ENCODE measurements at places on chromosomes 16 and 17. TPM values are rescaled to one million over a fixed set of nuclear protein-coding genes. Genes with fewer than 3 reads are reported as not detected.

CACNA1G gene
- total RNA-seq: 0.22 TPM

NUDT7 gene
- 5.2 TPM for total RNA-seq

NPIPB9 gene
- 17.0 TPM for total RNA-seq

FOXL1 gene
- total RNA-seq: not detected

CALCOCO2 gene
- total RNA-seq: 125 TPM

KCNJ12 gene
- 1.0 TPM for total RNA-seq

IL4R gene
- total RNA-seq: 142 TPM

KCNJ18 gene
- not detected for total RNA-seq

DNA sequence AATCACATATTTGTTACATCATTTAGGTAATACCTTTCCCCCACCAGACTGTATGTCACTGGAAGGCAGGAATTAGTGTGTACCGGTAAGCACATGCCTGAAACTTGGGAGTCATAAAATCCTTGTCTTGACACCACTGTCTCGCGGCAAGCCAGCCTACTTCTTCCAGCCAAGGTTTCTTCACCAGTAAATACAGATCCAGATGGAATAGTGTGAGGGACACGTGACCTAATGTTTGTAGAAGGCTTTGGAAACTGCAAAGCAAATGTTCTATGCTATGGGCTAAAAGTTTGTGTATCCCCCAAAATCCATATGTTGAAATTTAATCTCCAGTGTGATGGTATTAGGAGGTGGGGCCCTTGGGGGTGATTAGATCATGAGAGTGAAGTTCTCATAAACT lies 126.1 kb downstream of the HS3ST4 start:
- H3K36me3 ChIP-seq: no peaks in the 10 kb centered on the region
- no peaks in the 10 kb centered on the region for H3K27me3 ChIP-seq
- DNase-seq: no peak

GRCh38 chr17:57439651-57440050 lies 183.3 kb downstream of the MSI2 start:
- H3K27ac ChIP-seq: peak overlapping the region; percentile 30
- DNase-seq: no peak
- H3K4me3 ChIP-seq: no peak overlapping the region
- H3K27me3 ChIP-seq: no peaks in the 10 kb centered on the region

DNA sequence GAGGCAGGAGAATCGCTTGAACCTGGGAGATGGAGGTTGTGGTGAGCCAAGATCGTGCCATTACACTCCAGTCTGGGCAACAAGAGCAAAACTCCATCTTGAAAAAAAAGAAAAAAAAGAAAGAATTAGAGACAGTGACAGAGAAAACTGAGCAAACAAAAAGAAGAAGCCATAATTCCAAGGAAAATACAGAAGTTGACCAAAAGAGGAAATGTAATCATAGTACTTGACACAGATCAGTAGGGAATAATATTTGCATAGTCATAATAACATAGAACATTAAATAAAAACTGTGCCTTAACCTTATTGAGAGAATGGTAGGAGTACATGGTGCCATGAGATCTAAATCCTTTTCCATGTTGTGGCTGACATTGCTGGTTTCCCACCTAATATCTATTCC lies 14.7 kb upstream of the USP31 start:
- no peak overlapping the region for H3K4me3 ChIP-seq
- peaks cover 8% of the 10 kb centered on the region for H3K27me3 ChIP-seq
- no peaks in the 10 kb centered on the region for H3K4me1 ChIP-seq
- no peaks in the 10 kb centered on the region for H3K36me3 ChIP-seq
- no peak overlapping the region for H3K27ac ChIP-seq

GRCh38 chr16:87832741-87833502 lies 36.4 kb downstream of the SLC7A5 start:
- H3K36me3 ChIP-seq: peaks cover 25% of the 10 kb centered on the region
- no peak overlapping the region for H3K4me3 ChIP-seq
- peak; percentile 86 for DNase-seq
- no peaks in the 10 kb centered on the region for H3K27me3 ChIP-seq
- no peaks in the 10 kb centered on the region for H3K4me1 ChIP-seq

GRCh38 chr17:76262732-76263344 lies 2.3 kb upstream of the UBALD2 start:
- H3K27ac ChIP-seq: peak overlapping the region; percentile 79
- H3K4me3 ChIP-seq: no peak overlapping the region
- DNase-seq: no peak
- no peaks in the 10 kb centered on the region for H3K27me3 ChIP-seq
- no peaks in the 10 kb centered on the region for H3K36me3 ChIP-seq

DNA sequence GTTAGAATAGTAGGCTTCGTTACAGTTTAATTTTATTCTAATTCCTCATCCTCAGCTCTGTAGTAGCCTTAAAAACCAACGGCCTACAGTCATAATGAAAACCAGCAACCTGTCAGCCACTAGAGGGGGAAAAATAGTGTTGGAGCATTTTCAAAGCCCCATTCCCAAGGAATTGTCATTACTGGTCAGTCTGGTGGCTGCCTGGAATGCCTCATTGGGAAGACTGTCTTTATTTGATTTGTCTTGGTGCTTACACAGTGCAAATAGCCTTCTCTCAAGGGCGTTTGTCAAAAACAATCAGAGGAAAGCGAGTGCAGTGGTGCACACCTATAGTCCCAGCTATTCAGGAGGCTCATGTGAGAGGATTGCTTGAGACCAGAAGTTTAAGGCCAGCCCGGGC lies 4.7 kb downstream of the LPCAT2 start:
- H3K27ac ChIP-seq: no peak overlapping the region
- H3K4me1 ChIP-seq: no peaks in the 10 kb centered on the region
- peaks cover 30% of the 10 kb centered on the region for H3K27me3 ChIP-seq
- H3K4me3 ChIP-seq: no peak overlapping the region
- no peak for DNase-seq
- H3K36me3 ChIP-seq: no peaks in the 10 kb centered on the region

- no peak overlapping the region for H3K4me3 ChIP-seq
- H3K4me1 ChIP-seq: no peaks in the 10 kb centered on the region
- no peaks in the 10 kb centered on the region for H3K36me3 ChIP-seq
- no peaks in the 10 kb centered on the region for H3K27me3 ChIP-seq
These were observed 11.7 kb upstream of the TMIGD1 start for GRCh38 chr17:30345527-30346075.

DNA sequence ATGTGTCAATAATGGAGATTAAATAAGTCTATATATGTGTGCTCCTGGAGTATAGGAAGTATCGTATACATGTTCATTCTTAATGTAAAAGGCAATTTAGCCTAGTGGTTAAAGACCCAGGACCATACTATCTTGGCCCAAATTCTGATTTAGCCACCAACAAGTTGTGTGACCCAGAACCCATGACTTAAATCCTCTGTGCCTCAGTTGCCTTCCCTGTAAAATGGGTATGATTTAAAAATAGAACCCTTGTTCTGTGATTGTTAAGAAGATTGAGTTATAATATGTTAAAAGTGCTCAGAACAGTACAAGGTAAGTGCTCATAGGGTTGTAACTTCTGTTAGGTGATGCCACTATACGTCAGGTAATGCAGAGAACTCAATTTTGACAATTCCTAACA lies 18.8 kb upstream of the BLMH start:
- DNase-seq: no peak
- H3K36me3 ChIP-seq: no peaks in the 10 kb centered on the region
- H3K27me3 ChIP-seq: no peaks in the 10 kb centered on the region
- H3K4me1 ChIP-seq: no peaks in the 10 kb centered on the region
- H3K4me3 ChIP-seq: no peak overlapping the region

GRCh38 chr17:54544249-54544648 lies 356.4 kb upstream of the TOM1L1 start:
- H3K27ac ChIP-seq: no peak overlapping the region
- H3K36me3 ChIP-seq: no peaks in the 10 kb centered on the region
- H3K27me3 ChIP-seq: no peaks in the 10 kb centered on the region
- no peak overlapping the region for H3K4me3 ChIP-seq
- H3K4me1 ChIP-seq: no peaks in the 10 kb centered on the region
- DNase-seq: no peak

- H3K4me3 ChIP-seq: no peak overlapping the region
- H3K27ac ChIP-seq: no peak overlapping the region
- H3K36me3 ChIP-seq: no peaks in the 10 kb centered on the region
- no peak for DNase-seq
- H3K4me1 ChIP-seq: no peaks in the 10 kb centered on the region
These were observed 22.4 kb upstream of the KCNH6 start for GRCh38 chr17:63500543-63501390.

Measured in spleen (tissue), 13 donors.